HCT116 (cell line): ENCODE measurements at places on chromosomes 13 and 19.

DNA sequence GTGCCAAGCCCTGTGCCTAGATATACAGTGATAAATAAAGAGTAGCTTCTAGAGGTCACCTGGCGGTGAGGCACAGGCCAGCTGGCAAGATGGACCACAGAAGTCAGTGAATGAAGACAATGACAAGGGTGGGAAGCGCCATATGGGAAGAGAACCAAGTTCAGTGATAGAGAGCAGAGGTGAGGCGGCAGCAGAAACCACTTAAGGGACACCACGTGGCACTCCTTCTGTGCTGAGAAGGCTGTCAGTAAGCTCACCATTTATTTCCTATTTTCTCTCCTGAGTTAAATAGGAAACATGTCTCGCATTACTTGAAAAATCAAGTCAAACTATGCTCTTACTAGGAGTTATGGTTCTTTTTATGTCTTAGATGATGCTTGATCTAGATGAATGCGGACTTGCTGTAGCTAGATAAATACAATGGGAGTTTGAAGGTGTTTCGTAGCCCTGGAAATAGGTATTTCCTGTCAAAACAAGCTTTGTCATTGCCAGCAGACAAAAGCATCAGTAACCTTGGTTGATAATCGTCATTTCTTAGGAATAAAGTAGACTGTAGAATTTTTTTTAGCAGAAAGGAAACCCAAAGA is 17.8 kb downstream of the ALOX5AP start:
- DNase-seq = no peak

DNA sequence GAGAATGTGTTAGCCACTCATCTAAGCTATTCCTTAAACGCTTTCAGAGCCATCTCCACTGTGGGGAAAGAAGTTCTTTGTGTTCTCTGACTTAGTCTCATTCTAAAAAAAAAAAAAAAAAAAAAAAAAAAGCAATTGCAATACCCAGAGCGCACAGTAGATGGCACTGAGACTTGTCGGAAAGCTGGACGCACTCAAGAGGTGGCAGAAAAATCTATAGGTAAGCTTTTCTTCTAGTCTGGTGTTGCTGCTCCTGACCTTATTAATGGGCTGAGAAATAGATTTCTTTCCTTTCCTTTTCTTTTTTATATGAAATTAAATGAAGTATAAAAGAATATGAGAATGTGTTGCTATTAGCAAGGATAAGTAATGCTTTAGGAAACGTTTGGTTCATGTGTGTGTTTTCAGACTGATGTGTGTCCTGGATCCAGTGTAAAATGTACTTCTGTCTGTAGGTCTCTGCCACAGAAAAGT is 4.7 kb upstream of the GJB2 start:
- peak; percentile 64 for DNase-seq

DNA sequence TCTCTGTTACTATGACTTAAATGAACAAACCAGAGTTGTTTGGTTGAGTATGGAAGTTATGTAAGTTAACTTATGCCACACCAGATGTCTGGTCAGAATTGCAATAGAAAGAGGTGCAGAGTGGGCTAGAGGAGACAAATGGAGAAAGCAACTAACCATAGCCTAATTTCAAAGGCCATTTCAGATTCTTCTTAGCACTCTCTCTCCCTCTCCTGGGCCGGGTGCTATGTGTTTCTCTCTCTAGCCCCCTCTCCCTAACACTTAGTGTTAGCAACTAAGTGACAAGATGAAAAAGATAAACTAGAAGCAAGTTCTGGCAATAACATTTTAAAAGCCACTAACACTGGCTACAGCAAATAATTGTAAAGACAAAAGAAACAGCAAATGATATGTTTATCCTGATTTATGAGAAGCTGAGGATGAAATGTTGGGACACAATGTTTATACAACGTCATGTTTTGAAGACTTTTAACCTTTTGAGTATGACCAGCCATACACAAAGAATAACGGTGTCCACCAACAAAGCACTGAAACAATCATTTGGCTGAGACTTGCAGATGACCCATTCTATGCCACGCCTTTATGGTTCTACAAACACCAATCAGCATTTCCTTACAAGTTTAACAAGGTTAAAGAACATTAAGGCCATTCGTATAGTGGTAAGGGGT is 18.6 kb downstream of the SERPINE3 start:
- DNase-seq = no peak

GRCh38 chr13:76286178-76286577 is 600.0 kb downstream of the KCTD12 start:
- DNase-seq = no peak

DNA sequence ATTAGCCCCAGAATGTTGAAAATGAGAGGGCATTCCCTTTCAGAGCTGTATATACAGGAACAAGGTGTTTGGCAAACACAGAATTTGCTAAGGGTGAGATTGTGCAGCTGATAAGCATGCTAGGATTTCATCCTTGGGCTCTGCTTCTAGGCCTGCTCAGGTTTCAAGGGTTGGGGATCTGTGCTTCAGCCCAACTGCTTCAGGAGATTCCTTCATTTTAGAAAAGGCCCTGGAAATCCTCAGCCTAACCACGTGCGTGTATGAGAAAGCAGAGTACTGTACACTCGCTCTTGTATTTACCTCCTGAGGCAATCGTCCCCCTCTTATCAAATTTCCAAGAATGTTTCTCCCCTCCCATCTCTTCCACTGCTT is 291.6 kb upstream of the ARGLU1 start:
- DNase-seq = no peak

- no peak for DNase-seq
Observed at GRCh38 chr19:1254081-1254527, 5.7 kb downstream of the MIDN start.

- no peak for DNase-seq
Observed at GRCh38 chr13:68030152-68030809, 800.1 kb upstream of the PCDH9 start.

DNA sequence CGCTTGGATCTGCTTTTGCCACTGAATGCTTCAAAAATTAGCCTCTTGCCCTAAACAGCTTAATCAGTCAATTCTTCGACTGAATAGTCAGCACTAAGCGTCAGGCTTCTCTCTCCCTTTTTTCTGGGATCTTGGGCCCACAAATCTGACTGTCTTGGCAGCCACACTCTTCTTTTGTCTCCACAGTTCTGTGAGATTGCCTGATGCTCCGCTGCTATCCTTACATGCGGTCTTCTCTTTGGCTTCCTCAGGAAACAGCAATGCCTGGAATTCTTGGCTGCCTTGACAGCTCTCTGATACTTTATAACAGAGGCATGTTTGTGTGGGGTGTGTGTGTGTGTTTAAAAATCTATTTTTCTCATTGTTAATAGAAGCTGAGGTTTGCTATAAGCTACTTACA is 32.6 kb downstream of the ERCC5 start:
- DNase-seq = no peak

DNA sequence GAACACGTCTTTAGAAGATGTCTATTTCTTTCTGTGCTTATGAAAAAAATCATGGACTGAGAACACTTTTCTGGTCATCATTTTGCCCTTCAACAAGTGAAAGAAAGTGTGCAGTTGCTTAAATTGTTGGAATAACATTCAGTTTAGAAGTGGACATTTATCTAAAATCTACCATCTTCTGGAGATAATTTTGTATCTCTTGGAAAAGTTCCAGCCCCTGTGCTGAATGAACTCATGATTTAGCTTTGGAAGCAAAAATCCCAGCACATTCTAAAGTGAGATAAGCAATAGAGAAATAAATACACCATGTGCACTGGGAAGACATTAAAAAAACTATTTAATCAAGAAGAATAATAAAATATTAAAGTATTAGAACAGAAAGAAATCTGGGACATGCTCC is 1420.8 kb upstream of the SLC10A2 start:
- DNase-seq = no peak

- DNase-seq = no peak
Observed at GRCh38 chr19:18020212-18021085, 12.5 kb downstream of the ARRDC2 start.

- no peak for DNase-seq
Observed at GRCh38 chr13:75400775-75401174, 81.2 kb downstream of the TBC1D4 start.

- no peak for DNase-seq
Observed at GRCh38 chr19:13952931-13953531, 722 bp downstream of the DCAF15 start.

- DNase-seq = no peak
Observed at GRCh38 chr13:72788831-72789230, 6.9 kb downstream of the PIBF1 start.

GRCh38 chr19:38698225-38699026 is 45.8 kb downstream of the CAPN12 start:
- no peak for DNase-seq

- no peak for DNase-seq
Observed at GRCh38 chr19:40726279-40726678, 9.4 kb downstream of the ITPKC start.

DNA sequence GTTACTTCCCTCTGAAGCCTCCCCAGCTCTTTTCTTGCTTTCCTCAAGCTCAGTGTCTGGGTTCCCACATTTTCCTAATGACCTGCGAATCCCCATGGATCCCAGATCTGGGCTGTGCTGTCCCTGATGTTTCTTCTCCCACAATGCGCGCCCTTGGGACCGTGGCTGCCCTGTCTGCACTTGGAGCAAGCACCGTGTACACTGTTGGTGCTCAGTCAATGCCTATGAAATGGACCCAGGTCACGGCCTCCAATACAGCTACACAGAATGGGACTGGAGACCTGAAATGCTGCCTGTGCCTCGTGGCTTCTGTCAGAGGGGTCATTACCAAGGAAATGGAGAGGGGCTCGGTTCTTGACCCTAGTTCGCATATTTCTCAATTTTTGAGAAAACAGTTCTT is 160.1 kb upstream of the SOX1 start:
- DNase-seq = no peak

GRCh38 chr19:18875726-18876125 is 20.2 kb downstream of the CERS1 start:
- DNase-seq = no peak
